SJCRH30 (cell line): ENCODE measurements at places on chromosomes 6 and 20. TPM values are rescaled to one million over a fixed set of nuclear protein-coding genes. Genes with fewer than 3 reads are reported as not detected.

The FKBP1C gene
- total RNA-seq, result 0.45 and 1.1 TPM in 2 replicates

The C6orf132 gene
- not detected in 2 replicates for total RNA-seq

The MEP1A gene
- not detected in 2 replicates for total RNA-seq

The KHDC1L gene
- not detected in 2 replicates for total RNA-seq

The HLA-DQB1 gene
- total RNA-seq, result not detected in 2 replicates

The MPIG6B gene
- total RNA-seq, result 0.47 TPM in 1 of 2 replicates, not detected in the other

The KHDRBS2 gene
- not detected in 2 replicates for total RNA-seq

GRCh38 chr6:169862892-169863525 is 111.6 kb downstream of the ERMARD start:
- no peak overlapping the region for H3K27ac ChIP-seq
- no peaks in the 10 kb centered on the region for H3K27me3 ChIP-seq
- H3K4me1 ChIP-seq, result no peaks in the 10 kb centered on the region
- DNase-seq, result no peak

GRCh38 chr6:25315194-25316177 is 36.3 kb downstream of the CARMIL1 start:
- no peak for DNase-seq
- no peak overlapping the region for H3K4me3 ChIP-seq
- H3K4me1 ChIP-seq, result no peaks in the 10 kb centered on the region
- H3K27ac ChIP-seq, result no peak overlapping the region
- no peaks in the 10 kb centered on the region for H3K27me3 ChIP-seq

GRCh38 chr6:130377371-130377770 is 11.6 kb downstream of the TMEM200A start:
- no peaks in the 10 kb centered on the region for H3K27me3 ChIP-seq
- H3K4me3 ChIP-seq, result no peak overlapping the region
- DNase-seq, result no peak

DNA sequence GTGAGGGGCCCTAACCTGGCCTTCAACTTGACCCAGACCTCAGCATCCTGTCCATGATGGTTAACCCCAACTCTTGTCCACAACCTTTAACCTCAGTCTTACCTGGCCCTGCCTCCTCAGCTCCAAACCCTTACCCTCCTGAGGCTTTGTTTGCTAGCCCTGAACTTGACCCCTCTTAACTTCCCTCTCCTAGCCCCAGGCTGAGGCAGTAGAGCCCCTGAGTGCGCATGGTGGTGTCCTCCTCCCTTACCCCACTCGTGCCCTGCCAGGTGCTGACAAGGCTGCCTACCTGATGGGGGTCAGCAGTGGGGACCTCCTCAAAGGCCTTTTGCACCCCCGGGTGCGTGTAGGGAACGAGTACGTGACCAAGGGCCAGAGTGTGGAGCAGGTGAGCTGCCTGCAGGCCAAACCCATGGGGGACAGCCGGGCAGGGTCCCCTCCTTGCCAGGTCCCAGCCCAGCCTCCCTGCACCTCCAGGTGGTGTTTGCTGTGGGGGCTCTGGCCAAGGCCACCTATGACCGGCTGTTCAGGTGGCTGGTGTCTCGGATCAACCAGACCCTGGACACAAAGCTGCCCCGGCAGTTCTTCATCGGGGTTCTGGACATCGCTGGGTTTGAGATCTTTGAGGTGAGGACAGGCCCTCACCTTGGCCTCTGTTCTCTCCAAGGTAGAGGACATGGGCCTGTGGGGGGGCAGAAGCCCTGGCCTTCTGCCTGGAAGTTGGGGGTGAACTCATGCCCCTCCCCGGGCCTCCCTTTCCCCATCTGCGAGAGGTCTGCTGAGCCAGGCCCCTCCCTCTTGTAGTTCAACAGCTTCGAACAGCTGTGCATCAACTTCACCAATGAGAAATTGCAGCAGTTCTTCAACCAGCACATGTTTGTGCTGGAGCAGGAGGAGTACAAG is 31.9 kb downstream of the MYH7B start:
- peaks cover 12% of the 10 kb centered on the region for H3K4me1 ChIP-seq
- no peak overlapping the region for H3K4me3 ChIP-seq
- H3K27me3 ChIP-seq, result no peaks in the 10 kb centered on the region
- no peaks in the 10 kb centered on the region for H3K36me3 ChIP-seq
- no peak for DNase-seq

DNA sequence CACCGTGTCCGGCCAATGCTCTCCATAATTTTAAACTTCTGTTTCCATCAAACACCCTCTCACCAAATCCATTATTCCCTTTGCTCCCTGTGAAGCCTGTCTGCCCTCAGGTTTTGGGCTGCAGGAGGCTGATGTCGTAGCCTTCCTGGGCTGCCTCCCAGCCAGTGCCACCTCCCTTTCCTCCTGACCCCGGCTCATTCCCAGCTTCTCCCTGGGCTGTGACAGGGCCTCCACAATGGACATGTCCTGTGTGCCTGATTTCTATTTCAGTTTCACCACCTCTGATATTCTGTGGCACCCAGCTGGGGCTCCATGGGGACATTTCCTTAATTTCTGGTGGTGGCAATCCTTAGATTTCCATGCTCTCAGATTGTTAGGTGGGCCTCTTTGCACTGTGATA is 28.8 kb downstream of the IL20RA start:
- DNase-seq, result no peak
- peaks cover 67% of the 10 kb centered on the region for H3K4me1 ChIP-seq
- no peaks in the 10 kb centered on the region for H3K36me3 ChIP-seq

GRCh38 chr6:101422811-101423210 is 29.3 kb downstream of the GRIK2 start:
- no peak for DNase-seq
- no peaks in the 10 kb centered on the region for H3K27me3 ChIP-seq
- H3K4me3 ChIP-seq, result no peak overlapping the region
- no peak overlapping the region for H3K27ac ChIP-seq
- H3K4me1 ChIP-seq, result no peaks in the 10 kb centered on the region

DNA sequence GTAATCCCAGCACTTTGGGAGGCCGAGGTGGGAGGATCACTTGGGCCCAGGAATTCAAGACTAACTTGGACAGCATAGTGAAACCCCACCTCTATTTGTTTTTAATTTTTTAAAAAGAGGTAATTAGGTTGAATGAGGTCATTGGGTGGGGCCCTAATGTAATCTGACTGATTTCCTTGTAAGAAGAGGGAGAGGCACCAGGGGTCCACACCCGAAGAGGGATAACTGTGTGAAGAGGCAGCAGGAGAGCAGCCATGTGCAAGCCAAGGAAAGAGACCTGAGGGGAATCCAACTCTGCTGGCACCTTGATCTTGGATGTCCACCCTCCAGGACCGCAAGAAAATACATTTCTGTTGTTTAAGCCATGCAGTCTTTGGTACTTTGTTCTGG is 63.4 kb downstream of the QRSL1 start:
- H3K4me3 ChIP-seq, result no peak overlapping the region
- no peak overlapping the region for H3K27ac ChIP-seq
- peaks cover 7% of the 10 kb centered on the region; the same call in 1 of the 2 replicates for H3K27me3 ChIP-seq
- no peak for DNase-seq
- H3K4me1 ChIP-seq, result no peaks in the 10 kb centered on the region

DNA sequence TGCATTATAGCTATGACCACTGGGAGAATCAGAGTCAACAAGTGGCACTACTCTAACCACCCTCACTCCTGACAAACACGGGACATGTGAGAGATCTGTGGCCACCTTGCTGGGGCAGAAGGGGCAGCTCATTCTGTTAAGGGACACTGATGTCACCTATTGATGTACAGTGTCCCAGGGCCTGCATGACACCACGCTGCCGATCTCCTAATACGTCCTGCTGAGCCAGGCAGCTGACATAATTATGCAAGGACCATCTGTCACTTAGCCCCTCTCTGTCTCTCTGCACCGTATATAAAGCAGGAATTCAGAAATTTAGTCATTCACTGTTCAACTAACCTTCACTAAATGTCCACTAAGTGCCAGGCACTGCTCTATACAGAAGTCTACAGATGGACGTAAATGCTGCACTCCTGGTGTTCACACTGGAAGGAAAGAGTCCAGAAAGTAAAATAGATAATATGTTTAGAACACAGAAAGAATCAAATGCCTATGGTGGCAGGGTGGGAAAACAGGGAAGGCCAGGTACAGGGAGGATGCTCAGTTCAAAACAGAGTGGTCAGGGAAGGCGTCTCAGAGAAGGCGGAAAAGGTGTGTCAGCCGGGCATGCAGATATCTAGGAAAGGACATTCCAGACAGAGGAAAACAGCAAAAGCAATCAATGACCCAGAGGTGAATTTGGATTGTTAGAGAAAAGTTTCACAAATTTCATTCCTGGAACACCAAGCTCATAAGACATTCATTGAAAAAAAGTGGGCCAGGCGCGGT is 173.8 kb downstream of the ZNF217 start:
- H3K4me1 ChIP-seq, result no peaks in the 10 kb centered on the region
- peaks cover 5% of the 10 kb centered on the region; the same call in 1 of the 2 replicates for H3K27me3 ChIP-seq
- DNase-seq, result no peak
- no peaks in the 10 kb centered on the region for H3K36me3 ChIP-seq

DNA sequence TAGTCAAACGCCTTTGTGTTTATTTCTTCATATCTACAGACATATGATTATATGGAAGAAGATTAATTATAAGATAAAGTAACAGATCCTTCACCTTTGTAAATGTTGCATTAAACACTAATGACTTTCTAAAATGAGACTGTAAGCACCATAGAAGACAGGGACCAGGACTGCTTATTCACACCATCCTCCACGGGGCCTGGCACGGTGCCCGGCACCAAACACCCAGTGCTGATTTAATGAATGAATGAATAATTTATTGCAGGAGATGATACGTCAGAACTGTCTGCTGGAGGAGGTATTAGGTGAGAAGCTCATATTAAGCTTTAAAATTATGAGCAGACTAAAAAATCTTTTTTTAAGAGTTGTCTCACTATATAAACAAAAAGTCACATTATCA is 88.3 kb downstream of the SLX4IP start:
- peak overlapping the region; percentile 60 for H3K27ac ChIP-seq
- H3K36me3 ChIP-seq, result no peaks in the 10 kb centered on the region
- no peaks in the 10 kb centered on the region for H3K27me3 ChIP-seq
- peaks cover 55% of the 10 kb centered on the region for H3K4me1 ChIP-seq
- H3K4me3 ChIP-seq, result peak overlapping the region; percentile 14
- DNase-seq, result peak; percentile 40

- peaks cover 3% of the 10 kb centered on the region; the same call in 1 of the 2 replicates for H3K36me3 ChIP-seq
- no peak overlapping the region for H3K4me3 ChIP-seq
- DNase-seq, result no peak
- no peaks in the 10 kb centered on the region for H3K27me3 ChIP-seq
Observed at GRCh38 chr6:80263585-80263984, 157.1 kb downstream of the BCKDHB start.

GRCh38 chr6:129920103-129920798 is 59.1 kb upstream of the TMEM244 start:
- H3K27ac ChIP-seq, result no peak overlapping the region
- DNase-seq, result no peak
- H3K36me3 ChIP-seq, result no peaks in the 10 kb centered on the region
- H3K4me1 ChIP-seq, result no peaks in the 10 kb centered on the region

- DNase-seq, result no peak
- no peaks in the 10 kb centered on the region for H3K27me3 ChIP-seq
- peaks cover 13% of the 10 kb centered on the region for H3K4me1 ChIP-seq
- H3K27ac ChIP-seq, result peak overlapping the region; percentile 84; the same call in 1 of the 2 replicates
- peak overlapping the region; percentile 73 for H3K4me3 ChIP-seq
- no peaks in the 10 kb centered on the region for H3K36me3 ChIP-seq
Observed at GRCh38 chr6:36886950-36887618, 1.3 kb downstream of the C6orf89 start.

- H3K27me3 ChIP-seq, result no peaks in the 10 kb centered on the region
- no peak overlapping the region for H3K27ac ChIP-seq
- H3K36me3 ChIP-seq, result no peaks in the 10 kb centered on the region
- no peak overlapping the region for H3K4me3 ChIP-seq
Observed at GRCh38 chr6:160583794-160584193, 80.3 kb downstream of the LPA start.

GRCh38 chr20:47405775-47406325 is 49.4 kb upstream of the ZMYND8 start:
- no peak for DNase-seq
- no peaks in the 10 kb centered on the region for H3K4me1 ChIP-seq
- H3K4me3 ChIP-seq, result no peak overlapping the region
- no peaks in the 10 kb centered on the region for H3K36me3 ChIP-seq

DNA sequence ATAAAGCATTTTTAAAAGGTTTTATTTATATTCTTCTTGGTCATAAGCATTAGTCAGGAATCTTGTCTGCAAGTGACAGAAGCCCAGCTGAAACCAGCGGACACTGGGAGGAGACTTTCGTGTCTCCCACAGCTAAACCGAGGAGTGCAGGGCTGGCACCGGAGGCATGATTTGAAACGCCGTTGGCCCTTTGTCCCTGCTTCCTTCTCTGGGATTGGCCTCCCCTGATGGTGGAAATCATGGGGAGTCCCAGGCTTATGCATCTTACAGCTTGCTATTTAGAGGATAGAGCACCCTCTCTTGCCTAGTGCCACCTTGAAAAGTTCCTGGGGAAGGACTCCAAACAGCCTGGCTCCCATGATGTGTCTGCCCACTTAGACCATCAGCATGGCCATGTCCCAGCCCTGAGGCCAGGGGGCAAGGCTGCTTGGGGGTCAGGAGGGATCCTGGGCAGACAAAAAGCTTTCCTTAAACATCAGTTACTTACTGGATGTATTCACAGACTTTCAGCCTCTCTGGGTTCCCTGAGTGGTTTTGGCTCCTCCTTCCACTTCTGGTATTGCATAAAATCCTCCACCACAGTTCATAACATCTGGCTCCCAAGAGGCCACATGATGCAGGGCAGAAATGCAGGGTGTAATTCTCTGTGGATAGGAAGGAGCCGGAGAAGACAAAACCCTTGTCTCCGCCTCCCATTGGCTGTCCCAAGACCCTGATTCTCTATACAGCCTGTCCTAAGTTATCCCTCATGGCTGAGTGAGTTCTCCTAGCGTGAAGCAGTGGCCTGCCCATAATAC is 49.3 kb upstream of the INSM1 start:
- no peak overlapping the region for H3K27ac ChIP-seq
- DNase-seq, result no peak
- H3K36me3 ChIP-seq, result no peaks in the 10 kb centered on the region
- H3K4me3 ChIP-seq, result no peak overlapping the region
- H3K27me3 ChIP-seq, result no peaks in the 10 kb centered on the region

DNA sequence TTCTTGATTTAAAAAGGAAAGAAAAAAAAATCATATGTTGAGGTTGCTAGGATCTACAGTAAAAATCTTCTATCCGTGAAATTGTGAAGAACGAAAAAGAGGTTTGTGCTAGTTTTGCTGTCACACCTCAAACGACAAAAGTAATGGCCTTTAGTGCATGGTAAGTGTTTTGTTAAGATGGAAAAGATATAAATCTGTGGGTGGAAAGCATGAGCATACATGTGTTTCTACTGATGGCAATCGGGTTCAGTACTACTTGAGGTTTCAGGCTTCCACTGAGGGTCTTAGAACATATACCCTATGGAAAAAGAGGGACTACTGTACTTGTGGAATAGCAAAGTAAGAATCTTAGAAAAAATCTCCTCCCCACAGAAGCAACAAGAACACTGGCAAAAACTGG is 58.0 kb downstream of the AHI1 start:
- H3K4me1 ChIP-seq, result no peaks in the 10 kb centered on the region
- no peak overlapping the region for H3K4me3 ChIP-seq
- H3K27ac ChIP-seq, result no peak overlapping the region
- no peak for DNase-seq
- H3K27me3 ChIP-seq, result no peaks in the 10 kb centered on the region
